ENCODE measurements at places on chromosomes 12 and 14.

GRCh38 chr14:77717608-77718305, 9.9 kb downstream of the SLIRP start:
- no peak for DNase-seq

- no peak for DNase-seq
Observed at GRCh38 chr14:88749139-88749538, 43.6 kb downstream of the EML5 start.

DNA sequence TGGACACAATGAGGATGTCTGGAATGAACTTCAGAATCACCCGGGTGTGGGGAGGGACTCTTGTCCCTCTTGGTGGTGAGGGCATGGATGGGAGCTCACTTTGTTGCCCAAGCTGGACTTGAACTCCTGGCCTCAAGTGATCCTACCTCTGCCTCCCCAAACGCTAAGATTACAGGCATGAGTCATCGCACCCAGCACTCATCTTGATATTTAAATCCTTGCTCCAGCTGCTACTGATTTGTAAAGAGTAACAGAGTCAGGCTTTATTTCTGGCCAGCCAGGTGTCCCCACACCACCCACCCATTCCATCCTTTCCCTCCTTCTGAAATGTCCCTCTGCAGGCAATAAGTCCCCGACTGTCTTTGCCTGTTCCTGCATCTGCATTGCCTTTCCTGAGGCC, 4.9 kb downstream of the DDX54 start:
- DNase-seq, result no peak

- no peak for DNase-seq
Observed at GRCh38 chr12:91991399-91992187, 154.1 kb downstream of the BTG1 start.

DNA sequence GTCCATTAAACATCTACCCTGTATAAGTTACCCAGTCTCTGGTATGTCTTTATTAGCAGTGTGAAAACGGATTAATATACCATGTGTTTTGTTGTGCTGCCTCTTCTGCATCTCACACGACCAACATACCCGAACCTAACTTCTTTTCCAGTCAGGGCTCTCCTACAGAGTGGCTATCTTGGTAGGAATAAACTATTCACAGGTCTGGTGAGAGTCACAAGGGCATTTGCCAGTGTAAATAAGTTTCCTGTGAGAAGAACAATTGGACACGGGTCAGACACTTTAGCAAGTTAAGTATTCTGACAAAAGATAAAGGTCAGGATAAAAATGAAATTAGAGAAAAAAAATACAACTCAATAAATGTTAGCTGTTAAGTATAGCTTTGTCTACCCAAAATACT, 60.9 kb downstream of the MYF5 start:
- DNase-seq, result no peak

- no peak for DNase-seq
Observed at GRCh38 chr14:37116933-37117849, 55.2 kb downstream of the SLC25A21 start.

GRCh38 chr14:105196265-105196960, 15.3 kb upstream of the NUDT14 start:
- no peak for DNase-seq

DNA sequence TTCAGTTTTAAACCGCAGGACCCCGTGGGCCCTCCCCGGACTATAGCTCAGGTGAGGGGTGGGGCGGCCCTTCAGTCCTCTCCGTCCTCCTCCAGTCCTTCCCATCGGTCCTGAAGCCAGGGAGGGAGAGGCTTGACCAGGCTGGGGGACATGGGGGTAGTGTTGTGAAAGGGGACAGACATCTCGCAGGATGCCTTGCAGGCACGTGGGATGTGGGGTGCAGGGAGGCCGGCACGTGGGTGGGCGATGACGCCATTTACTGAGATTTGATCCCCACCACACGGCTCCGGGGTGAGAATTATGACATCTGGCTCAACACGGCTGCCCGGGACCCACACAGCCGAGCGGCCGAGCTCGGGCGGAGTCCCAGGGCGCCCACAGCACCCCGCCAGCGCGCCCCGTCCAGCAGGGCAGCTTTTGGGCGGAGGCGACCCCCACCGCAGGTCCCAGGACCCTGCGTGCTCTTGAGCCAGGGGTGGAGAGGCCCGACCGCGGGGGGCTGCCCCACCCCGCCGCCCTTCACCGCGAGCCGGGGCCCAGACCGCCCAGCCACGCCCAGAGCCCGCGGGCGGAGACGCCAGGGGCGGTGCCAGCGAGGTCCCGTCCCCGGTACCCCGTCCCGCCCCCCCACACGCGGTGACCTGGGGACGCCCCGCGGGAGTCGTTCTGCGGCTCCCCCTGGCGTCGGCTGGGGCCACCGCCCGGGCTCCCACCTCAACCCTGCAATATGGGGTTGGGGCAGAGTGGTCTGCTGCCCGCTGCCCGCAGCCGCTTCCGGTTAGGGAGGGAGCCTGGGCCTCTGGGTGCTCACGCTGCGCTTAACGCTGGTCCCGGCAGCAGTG, 3.3 kb upstream of the EXOC3L4 start:
- DNase-seq, result peak; percentile 47

- no peak for DNase-seq
Observed at GRCh38 chr14:92780444-92781232, 13.5 kb upstream of the GOLGA5 start.

DNA sequence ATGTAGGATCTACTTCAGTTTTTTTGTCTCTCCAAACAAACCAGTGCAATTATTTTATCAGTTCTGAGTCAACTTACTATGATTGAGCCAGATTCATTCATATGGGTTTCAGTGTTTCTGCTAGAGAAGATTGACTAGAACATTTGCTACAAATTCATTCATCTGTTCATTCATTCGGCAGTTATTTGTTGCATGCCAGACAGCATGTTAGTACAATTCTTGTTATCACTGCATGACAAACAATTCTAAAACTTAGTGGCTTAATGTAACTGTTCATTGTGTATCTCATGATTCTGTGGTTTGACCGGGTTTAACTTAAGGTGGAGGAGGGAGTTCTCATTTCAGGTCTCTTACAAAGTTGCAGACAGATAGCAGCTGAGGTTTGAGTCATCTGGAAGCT, 52.3 kb downstream of the POLR3B start:
- DNase-seq, result no peak

- DNase-seq, result no peak
Observed at GRCh38 chr12:125151284-125151683, 86.0 kb downstream of the AACS start.

DNA sequence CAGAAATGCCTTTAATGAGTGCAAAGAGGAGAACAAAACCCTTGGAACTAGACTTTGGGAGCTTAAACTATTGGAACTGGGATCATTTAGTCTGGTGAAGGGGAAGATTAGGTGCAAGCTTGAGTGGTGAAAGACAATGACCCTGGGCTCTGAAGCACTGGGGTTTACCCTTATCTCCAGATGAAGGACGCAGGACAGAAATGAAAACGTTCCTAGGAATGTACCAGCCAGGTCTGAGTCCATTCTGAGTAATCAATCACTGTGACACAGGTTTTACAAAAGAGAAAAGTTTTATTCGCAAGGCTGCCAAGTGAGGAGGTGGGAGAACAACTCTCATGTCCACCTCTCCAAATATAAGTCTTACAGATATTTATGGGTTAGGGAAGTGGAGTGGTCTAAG, 249.1 kb downstream of the LRIG3 start:
- DNase-seq, result no peak

All from NCI-H1694 treated with DMSO at 0.1 percent for 48 hours (cell line).